NCI-H1930 (cell line): ENCODE measurements at places on chromosomes 1 and 21.

GRCh38 chr1:197675583-197676208 is 99.6 kb downstream of the DENND1B start:
- DNase-seq, result peak; percentile 18

DNA sequence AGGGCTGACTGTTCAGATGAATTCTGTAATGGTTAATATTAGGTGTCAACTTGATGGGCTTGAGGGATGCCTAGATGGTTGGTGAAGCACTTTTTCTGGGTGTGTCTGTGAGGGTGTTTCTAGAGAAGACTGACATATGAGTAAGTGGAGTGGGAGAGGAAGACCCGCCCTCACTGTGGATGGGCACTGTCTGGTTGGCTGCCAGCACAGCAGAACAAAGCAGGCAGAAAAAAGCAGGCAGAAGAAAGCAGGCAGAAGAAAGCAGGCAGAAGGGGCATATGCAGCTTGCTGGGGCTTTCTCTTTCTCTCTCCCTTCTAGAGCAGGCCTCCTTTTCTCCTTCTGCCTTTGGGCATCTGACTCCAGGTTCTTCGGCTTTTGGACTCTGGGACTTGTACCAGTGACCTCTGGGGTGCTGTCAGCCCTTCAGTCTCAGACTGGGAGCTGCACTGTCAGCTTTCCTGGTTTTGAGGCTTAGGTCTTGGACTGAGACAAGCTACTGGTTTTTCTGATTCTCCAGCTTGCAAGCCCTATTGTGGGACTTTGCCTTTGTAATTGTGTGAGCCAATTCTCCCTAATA is 42.9 kb upstream of the CD2 start:
- no peak for DNase-seq

DNA sequence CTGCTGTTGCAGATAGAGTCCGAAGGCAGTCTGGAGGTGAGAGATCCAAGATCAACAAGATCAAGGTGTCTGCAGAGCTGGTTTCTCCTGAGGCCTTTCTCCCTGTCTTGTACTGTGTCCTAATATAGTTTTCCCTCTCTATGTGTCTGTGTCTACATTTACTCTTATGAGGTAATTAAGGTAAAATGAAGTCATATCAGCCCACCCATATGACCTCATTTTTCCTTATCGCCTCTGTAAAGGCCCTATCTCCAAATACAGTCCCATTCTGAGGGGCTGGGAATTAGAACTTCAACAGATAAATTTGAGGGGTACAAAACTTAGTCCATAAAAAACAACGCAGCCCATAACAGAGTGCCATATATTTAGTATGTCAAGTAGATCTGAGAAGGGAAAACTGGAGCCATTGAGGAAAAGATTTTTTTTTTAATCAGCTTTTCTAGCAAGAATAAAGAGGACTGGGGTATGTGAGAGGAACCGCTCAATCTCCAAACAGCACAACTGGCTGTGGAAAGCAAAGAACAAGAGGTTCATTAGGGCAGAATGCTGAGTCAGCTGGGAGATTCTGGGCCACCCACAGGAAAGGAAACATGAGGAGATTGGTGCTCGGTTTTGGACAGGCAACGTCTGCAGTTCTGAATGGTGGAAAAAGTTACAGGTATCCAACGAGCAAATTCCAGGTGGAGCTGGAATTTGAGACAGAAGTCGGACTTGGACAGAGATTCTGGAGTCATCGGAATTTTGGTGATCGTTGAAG is 65.7 kb downstream of the MAP3K21 start:
- no peak for DNase-seq

DNA sequence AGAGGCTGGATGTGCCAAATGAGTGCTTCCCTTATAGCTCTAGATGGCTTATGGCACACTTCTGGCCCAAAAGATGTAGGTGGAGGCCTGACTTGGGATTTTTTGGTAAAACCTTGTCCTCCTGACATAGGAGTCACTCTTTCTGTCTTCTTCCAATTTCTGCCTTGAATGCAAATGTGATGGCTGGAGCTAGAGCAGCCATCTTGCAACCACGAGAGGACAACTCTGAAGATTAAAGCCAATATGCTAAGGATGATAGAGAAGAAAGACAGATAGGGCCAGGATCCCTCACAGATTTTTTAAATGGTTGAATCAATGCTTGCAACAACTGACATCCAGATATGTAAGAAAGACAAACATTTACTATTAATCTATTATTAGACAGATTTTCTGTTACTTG is 8.5 kb upstream of the GPR137B start:
- no peak for DNase-seq

GRCh38 chr1:6171548-6172124 is 8.5 kb downstream of the CHD5 start:
- peak; percentile 32 for DNase-seq

- DNase-seq, result no peak
Measured at GRCh38 chr1:16020325-16020724, 1.5 kb upstream of the CLCNKA start.
